Left renal pelvis (tissue), 4 donors: ENCODE measurements at places on chromosomes 13 and 19. TPM values are rescaled to one million over a fixed set of nuclear protein-coding genes. Genes with fewer than 3 reads are reported as not detected.

CSNK1A1L gene
- 0.07 TPM for polyA plus RNA-seq

DNA sequence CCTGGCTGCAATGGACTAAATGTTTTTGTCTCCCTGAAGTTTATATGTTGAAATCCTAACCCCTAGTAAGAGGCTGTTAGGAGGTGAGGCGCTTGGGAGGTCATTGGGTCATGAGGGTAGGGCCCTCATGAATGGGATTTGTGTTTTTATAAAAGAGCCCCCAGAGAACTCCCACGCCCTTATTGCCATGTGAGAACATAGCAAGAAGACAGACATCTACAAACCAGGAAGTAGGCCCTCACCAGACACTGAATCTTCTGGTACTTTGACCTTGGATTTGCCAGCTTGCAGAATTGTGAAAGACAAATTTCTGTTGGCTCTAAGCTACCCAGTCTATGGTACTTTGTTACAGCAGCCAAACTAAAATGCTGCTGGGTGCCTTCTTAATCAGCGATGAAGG is 96.1 kb upstream of the SPATA13 start:
- DNase-seq = no peak

DNA sequence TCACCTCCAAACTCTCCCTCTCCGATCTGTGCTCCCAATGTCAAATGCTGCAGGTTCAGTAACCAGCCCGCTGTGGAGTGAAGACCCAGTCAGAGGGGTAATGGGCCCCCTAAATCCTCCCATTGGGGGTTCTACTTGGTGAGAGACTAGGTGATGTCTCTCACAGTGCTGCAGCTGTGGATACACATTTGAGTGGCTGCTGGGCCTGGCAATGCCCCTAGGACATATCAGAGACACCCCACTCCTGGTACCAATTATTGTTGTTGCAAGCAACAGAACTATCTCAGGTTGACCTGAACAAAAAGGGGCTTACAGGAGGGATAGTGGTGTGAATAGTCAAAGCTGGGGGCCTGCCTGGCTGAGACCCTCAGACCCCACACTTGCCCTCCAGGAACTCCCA is 4.6 kb downstream of the MATK start:
- DNase-seq = no peak

DNA sequence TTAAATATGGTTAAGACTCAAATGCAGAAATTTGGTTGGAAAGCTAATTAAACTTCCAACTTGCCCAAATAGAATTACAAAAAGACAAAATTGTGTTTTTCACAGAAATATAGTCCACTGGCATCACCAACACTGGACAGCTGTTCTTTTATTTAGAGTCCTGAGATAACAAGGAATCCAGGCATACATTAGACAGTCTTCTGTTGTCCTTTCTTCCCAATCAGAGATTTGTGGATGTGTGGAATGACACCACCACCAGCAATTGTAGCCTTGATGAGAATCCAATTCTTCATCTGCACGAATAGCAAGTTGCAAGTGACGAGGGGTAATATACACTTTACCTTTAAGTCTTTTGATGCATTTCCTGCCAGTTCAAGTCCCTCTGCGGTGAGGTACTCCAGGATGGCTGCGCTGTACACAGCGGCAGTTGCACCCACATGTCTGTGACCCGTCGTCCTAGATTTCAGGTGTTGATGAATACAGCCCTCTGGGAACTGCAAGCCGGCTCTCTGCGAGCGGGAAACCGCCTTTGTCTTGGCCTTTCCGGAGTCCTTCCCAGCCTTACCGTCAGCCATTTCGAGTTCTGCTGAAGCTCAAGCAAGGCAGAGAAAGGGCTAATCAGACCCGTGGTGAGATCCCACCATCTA is 14.7 kb downstream of the UBAC2 start:
- no peak for DNase-seq

GRCh38 chr13:44508562-44509077 is 67.5 kb downstream of the TSC22D1 start:
- DNase-seq = no peak

GRCh38 chr13:22073718-22074117 is 402.8 kb downstream of the FGF9 start:
- no peak for DNase-seq

- DNase-seq = no peak
These were observed 571.2 kb upstream of the KLF12 start for GRCh38 chr13:74705438-74705837.

DNA sequence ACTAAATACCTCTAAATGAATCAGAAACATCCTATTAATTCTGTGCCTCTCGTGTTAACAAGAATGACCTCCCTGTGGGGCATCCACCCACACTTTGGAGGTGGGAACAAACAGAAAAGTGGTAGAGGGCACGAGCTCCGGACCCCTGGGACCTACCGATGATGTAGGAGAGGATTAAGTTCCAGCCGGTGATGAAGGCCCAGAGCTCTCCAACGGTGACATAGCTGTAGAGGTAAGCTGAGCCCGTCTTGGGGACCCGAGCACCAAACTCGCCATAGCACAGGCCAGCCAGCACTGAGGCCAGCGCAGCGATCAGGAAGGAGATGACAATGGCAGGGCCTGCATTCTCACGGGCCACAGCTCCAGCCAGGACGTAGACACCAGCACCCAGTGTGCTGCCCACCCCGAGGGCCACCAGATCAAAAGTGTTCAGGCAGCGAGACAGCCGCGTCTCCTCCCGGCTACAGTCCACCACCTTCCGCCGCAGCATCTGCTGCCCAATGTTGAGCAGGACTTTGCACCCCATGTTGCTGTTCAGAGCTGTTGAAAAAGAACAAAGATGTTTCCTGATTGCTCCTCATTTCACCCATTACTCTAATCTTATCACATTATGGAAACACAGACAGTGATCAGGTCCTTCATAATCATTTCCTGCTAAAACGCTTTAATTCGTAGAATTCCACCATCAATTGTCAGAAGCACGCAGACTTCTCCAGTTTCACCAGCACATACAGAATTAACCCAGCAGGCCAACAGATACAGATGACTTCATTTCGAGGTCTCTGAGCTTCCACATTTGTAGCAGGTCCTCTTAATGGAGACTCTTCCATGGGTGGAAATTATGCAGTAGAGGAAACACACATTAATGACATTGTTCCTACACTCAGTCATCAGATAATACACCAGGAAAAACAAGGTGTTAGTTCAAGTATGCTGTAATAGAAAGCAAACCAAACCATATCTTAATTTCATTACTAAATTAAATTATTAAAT is 59.5 kb downstream of the SLC7A1 start:
- no peak for DNase-seq

DNA sequence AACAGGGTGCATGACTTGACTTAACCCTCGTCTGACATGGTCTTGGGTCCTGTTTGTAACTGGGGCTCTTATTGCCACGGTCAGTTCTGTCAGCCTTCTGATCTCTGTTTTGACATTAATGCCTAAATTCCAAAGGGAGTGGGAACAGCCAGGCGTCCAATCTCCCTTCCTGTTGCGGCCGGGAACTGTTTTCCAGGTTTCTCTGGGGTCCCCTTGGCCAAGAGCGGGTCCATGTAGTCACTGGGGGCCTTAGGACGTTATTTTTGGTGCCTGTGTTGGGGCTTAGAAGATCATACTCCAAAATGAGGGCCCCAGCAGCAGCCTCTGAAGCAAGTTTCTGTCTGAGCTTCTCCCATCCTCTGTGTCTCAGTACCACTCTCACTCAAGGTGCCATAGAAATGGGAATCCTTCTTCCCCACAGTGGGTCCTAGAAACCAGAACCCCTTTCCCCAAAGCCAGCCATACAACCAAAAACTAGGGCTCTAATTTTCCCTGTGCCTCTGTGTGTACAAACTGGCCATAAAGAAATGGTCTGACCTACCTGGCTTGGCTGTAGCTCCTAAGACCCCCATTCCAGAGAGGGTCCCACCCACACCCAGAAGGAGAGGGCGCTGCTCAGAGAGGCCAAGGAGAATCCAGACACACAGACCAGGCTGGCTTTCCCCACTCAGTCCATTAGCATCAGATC is 50.4 kb downstream of the C13orf46 start:
- no peak for DNase-seq

DNA sequence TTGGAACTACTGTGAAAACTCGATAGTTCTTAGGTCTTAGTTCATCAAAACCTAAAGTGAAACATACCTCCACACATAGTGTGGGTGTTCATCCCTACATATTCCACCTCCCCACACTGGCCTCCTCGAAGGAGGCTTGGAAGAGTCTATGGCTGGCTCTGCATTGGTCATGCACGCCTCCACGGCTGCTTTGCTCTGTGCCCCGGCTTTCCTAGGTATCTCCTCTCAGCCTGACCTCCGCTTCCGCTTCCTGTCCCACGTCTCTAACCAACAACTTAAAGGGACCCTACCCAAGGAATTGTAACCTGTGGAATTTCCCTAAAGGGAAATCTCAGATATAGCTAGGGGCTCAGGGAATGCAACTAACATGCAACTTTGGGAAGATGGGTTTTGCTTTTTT is 79.7 kb upstream of the MBNL2 start:
- no peak for DNase-seq

- DNase-seq = no peak
These were observed 14.6 kb upstream of the DIAPH3 start for GRCh38 chr13:60178327-60178726.

GRCh38 chr19:43913383-43913782 is 21.7 kb downstream of the ZNF45 start:
- DNase-seq = no peak

- DNase-seq = no peak
These were observed 183.5 kb upstream of the UBL3 start for GRCh38 chr13:30033681-30034457.

GRCh38 chr13:76646946-76647345 is 239.3 kb downstream of the KCTD12 start:
- DNase-seq = no peak

DNA sequence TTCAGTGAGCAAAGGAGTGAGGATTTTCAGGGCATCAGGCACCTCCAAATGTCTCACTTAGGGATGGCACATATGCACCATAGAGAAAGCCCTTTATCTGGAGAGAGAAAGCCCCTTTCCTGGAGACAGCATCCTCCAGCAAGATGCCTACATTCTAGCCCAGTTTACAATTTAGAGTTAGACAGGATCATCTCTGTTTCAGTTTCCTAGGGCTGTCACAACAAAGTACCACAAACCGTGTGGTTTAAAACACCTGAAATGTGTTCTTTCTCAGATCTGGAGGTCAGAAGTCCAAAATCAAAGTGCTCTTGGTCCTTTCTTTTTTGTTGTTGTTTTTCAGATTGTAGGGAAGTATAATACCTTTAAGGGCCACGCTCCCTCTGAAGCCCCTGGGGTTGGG is 61.8 kb downstream of the MBNL2 start:
- no peak for DNase-seq
